ENCODE measurements at places on chromosomes 5 and 9.

- no peak for DNase-seq
Observed at GRCh38 chr5:150670275-150670947, 9.4 kb downstream of the MYOZ3 start.

DNA sequence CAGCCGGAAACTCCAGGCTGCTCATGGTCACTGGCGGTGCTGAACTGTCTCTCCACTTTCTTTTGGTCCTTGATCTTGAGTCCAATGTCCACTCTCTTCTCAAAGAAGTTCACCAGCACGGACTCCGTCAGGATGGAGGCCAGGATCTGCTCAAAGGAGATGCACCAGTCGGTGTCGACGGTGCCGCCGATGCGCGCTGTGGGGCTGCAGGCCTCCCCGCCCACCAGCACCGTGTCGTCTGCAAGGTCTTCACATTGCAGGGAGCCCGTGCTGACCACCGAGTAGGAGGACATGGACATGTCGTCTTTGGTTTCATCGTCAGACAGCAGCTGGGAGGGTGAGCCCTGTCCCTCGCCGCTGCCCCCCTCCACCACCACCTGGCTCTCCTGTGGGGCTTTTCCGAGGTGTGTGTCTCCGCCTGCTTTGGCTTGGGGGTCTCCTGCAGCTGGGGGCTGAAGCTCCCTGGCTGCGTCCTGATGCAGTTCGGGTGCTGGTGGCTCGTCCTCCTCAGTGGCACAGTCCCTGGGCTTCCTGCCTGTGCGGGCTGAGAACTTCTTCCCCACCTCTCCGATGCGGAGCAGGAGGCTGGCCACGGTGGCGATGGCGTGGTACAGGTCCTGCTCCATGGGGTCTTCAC, 5.0 kb upstream of the MRNIP start:
- no peak for DNase-seq

GRCh38 chr5:39016587-39017275, 57.5 kb downstream of the RICTOR start:
- DNase-seq, result no peak

DNA sequence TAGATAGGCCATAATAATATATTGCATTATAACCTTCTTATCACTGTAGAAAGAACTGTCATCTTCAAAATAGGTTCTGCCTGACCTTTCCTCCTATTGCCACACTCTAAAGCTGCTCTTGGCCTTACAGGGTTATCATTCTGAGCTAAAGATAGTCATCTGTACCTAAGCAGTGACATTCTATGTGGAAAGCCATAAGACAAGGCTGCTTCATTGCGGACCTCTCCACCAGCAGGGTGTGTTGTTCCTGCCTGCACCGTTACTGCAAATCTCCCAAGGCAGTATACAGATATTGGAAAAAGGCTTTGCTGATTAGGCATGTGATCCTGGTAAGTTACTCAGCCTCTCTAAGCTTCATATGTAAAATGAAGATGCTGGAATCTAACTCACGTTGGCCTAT, 8.1 kb downstream of the ZNF622 start:
- DNase-seq, result no peak

DNA sequence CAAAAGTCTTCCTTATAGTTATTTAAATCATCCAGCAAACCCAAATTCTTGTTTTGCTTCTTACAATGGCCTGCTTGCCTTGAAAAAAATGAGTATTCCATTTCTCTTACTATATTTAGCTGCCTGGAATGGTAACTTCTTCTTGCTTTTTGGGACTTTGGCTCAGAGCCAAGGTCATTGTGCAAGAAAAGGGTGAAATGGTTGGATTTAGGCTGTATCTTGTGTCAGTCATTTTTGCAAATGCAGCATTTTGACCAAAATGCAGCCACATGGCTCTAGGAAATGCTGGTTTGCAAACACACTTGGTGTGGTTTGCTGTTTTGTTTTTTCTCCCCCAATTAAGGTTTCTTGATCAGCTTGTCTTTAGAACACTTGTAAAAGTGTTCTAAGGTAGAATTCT, 133.3 kb upstream of the ELL2 start:
- DNase-seq, result no peak

- no peak for DNase-seq
Observed at GRCh38 chr9:95415158-95415557, 97.6 kb upstream of the FANCC start.

DNA sequence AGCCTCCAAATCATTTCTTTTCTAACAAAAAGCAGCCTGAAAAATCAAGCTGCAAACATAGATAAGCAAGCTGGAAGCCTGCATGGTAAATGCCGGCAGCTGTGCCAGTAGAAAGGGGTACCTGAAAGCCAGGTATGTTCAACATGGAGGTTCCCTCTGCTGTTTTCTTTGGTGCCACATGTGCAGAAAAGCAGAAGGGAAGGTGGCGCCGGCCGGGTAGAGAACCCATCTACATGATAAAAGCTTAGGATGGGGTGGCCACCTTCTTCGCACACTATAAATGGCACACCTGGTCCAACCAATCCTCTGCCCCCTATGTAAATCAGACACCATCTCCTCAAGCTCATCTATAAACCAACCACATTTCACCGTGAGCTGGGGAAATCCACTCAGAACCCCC, 268.9 kb upstream of the IRX2 start:
- DNase-seq, result no peak

- no peak for DNase-seq
Observed at GRCh38 chr5:121919046-121919445, 42.7 kb upstream of the SRFBP1 start.

GRCh38 chr5:150762211-150762610, 3.4 kb upstream of the DCTN4 start:
- no peak for DNase-seq

GRCh38 chr9:107749787-107750444, 260.3 kb upstream of the KLF4 start:
- DNase-seq, result peak; percentile 96

DNA sequence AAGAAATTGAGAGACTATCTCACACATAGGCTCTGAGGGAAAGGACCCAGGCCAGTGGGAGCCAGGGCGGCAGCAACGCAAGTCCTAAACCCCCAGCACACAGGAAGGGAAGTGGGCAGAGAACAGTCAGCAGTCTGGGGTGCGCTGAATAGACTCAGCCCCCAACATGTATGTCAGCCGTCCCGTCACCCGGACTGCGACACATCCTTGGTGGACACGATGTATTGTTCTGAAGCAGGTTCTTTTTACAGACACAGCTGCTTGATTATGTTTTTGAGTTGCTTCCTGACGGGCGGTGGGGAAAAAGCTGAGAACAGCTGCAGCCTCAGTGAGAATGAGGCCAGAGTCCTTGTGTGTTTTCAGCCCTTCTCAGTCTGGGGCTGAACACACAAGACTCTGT, 64.1 kb upstream of the CXCL14 start:
- no peak for DNase-seq

DNA sequence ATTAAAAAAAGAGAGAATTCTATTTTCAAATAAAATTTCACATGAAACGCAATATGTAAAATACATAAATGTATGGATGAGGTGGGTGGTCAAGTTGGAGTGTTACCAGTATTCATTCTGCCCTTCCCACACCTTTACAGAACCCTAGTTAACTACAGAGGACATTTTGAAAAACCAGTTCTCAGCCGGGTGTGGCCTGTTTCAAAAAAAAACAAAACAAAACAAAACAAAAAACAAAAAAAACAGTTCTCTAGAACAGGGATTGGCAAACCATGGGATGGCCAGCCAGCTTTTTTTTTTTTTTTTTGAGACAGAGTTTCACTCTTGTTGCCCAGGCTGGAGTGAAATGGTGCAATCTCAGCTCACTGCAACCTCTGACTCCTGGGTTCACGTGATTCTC, 28.4 kb upstream of the HK3 start:
- DNase-seq, result no peak

GRCh38 chr5:43006424-43007202, 33.5 kb downstream of the ANXA2R start:
- no peak for DNase-seq

GRCh38 chr5:132429463-132430440, 60.2 kb downstream of the SLC22A5 start:
- no peak for DNase-seq

DNA sequence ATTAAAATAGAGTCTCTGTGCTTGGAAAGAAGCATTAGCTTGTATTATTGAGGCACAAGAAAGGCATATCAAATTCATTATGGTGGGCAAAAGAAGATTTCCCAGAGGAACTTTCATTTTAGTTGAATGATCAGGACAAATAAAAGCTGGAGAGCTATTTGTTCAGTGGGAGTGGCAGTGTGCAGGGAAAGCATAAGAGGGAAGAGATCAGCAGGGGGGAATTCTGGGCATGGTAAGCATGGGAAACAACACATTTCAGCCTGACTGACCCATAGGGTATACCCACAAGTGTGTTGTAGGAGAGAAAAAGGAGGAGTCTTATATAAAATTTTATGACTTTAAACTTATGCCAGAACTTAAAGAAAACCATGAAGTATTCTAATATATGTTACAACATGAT, 167.7 kb upstream of the RASA1 start:
- DNase-seq, result no peak

DNA sequence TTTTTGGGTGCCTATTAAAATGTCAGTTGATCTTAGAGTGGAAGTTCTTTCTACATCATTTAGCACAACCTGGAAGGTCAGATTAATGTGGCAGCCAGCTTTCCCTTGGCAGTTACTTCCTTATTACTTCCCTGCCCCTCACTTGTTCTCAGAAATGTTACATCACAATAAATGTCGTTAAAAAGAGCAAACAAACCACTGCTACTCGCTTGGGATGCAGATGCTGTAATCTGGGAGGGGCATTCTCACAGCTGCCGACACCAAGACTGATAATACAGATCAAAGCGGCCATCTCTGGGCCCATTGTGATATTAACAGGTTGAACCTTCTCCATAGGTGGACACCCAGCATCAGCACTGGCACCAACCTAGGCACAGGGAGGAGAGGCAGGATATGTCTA, 29.3 kb downstream of the PLAC8L1 start:
- no peak for DNase-seq

DNA sequence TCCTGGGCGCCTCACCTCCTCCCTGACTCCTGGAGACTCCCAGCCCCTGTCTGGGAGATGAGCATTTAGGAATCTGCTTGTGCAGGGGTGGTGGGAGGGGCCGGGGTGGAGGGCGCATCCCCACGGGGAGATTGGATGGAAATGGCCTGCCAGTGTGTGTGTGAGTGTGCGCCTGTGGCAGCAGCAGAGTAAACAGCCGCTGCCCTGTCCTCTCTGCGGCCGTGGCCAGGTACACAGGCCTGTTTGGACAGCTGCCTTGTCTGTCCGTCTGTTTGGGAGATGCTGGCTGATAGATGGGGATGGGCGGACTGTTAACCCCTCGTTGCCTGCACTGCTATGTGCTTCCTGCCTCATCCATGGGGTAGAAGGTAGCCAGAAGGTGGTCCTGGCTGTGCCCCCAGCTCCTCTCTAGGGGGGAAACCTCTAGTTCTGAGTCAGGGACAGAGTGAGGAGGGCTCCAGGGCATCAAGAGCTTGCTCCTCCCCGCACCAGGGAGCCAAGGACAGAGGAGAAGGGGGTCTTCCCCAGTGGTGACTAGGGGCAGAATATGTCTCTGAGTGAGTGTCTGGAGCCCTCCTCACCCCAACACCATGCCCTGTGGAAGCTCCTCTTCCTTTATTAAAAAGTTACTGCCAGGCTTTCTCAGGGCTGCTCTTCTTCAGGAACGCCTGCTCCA, 60.1 kb downstream of the LMX1B start:
- no peak for DNase-seq

DNA sequence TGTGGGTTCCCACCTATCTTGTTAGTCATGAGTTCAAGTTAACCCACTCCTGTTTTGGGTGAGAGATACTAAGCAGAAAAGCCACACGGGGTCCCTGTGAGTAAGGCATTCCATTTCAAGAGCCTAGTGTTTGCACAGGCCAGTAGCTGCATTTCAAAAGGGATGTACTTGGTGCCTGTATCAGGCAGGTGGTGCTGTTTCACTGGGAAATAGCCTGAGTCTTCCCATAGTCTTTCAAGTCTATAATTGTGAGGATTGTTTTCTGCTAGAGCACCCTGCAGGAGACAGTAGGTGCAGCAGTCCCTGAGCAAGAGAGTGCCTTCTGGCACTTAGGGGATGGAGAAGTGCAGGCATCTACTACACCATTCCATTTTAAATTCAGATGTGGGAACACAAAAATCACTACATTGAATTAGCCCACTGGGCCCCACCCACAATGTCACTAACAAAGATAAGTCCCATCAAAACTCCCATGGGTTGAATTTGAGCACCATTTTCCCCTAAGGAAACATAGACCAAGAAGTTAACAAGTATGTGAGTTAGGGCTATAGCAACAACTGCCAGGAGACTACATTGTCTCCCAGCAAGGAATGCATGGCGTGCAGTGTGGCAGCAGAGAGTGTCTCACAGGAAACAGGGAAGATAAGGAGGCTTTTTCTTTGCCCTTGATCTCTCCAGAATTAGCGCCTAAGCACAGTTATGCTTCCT, 263.2 kb downstream of the COX7C start:
- peak; percentile 79 for DNase-seq

DNA sequence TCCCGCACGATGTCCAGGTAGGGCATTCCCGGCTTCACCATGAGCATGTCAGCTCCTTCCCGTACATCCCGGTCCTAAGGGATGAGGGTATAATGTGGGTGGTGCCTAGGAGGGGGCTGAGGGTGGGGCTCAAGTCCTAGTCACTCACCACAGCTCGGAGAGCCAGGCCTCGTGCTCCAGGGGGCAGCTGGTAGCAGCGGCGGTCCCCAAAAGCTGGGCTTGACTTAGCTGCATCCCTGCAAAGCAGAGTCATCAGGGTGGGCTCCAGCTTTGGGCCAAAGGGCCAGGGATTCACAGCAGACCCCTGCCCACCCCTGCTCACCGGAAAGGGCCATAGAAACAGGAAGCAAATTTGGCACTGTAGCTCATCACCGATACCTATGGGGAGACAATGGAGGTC, 11.6 kb downstream of the ALAD start:
- no peak for DNase-seq

DNA sequence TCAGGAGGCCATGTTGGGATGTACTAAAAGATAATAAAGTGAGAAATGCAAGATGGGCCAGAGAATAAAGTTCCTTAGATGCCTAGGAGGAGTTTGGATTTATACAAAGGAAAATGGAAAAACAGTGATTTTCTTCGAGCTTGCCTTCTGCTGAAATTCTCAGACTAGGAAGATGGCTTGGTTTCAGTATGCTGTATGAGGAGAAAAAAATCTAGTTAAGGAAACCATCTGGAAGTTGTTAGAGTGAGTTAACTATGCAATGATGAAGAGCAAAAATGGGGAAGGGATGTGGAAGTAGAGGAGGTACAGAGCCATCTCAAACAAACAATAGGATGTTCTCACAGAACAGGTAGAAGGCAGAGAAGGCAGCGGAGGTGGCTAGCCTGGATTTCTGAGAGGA, 162.9 kb upstream of the FTMT start:
- DNase-seq, result no peak

DNA sequence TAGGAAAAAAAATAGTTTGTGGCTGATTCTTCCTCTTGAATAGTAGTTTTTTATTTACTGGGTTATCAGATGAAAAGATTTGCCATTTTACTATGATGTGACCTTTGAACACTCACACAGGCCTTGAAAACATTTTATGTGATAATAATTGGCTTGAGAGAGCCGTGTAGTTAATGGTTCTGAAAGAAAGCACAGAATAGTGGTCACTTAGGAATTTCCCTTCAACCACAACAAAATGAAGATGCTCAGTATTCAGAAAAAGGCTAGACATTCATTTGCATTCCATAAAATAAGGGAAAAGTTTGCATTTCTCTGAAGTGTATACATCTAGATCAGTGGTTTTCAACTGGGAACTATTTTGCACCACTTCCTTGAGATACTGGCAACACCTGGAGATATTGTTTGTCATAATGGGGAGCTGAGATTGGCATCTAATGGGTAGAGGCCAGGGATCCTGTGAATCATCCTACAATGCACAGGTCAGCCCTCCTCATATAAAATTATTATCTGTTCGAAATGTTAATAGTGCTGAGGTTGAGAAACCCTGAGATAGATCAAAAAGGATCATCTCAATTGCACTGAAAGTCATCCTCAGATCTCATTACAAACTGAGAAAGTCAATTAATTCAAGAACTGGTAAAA, 446.4 kb upstream of the CCNG1 start:
- DNase-seq, result no peak

Data from HFF-Myc (cell line).